ENCODE measurements at places on chromosomes 5 and 9.

DNA sequence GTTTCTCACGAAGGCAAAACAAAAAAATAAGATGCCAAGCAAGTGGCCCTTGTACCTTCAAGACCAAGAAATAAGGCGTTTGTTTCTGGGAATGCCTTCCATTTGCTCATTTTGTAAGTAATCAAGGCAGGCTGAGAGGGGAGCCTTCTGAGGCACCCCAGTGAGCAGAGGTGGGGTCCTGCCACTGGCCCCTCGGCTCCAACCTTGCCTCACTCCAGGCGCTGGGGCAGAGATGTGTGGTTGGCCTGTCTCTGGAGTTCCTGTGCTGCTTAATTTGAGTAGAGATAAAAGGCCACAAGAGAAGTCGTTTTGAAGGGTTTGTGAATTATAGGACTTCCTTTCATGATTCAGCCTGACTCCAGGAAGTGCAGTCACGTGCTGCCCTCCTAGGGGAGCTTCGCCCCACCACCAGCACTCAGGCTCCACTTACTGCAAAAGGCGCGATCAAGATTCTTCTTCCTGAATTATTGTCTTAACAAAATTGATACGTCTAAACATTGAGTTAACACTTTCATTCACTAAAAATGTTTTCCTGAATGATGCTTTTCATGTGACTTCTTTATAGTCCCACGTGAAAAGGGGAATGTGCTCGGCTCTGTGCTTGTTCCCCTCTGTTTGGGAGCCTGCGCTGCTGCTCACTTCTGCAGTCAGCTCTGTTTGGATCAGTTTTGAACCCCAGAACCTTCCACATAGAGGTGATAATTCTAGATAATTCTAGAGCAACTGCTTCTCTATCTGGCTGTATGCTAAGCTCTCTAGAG, 13.7 kb downstream of the SYK start:
- no peak for DNase-seq

- no peak for DNase-seq
Measured at GRCh38 chr5:135905144-135905543, 9.5 kb upstream of the IL9 start.

DNA sequence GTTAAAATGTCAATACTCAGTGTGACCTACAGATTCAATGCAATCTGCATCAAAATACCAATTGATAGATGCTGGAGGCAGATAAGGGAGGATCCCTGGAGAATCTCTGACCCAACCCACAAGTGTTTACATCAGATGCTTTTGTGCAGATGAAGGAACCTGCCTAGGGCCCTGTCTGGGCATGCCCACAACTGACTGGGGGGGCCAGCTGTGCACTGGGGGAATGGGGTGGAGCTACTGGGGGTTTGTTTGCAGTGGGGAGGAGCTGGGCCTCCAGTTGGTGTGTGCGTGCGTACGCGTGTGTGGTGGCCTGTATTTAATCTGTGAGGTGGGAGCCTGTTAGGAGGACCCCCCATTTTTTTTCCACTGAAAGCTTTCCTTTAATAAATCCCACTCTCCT, 244.9 kb downstream of the TRIM36 start:
- no peak for DNase-seq

- DNase-seq: no peak
Measured at GRCh38 chr9:16368237-16369087, 502.0 kb downstream of the BNC2 start.

DNA sequence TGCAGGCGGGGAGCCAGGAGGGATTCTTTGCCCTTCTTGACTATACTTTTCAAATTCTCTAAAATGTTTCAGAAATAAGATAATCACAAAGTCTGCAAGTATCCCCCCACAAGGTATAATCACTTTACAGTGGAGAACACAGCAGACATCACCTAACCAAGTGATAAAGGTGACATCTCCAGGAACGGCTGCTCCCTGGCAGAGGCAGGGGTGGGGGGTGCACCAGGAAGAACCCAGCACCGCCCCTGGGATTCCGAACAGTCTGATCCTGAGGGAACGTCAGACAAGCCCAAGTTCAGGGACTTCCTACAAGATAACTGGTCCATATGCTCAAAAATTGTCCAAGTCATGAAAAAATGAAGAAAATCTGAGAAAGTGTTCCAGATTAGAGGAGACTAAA, 85.4 kb downstream of the HSD17B3 start:
- DNase-seq: no peak
